ENCODE measurements at places on chromosomes 13 and 19. TPM values are rescaled to one million over a fixed set of nuclear protein-coding genes. Genes with fewer than 3 reads are reported as not detected.

GRCh38 chr13:114057166-114058050, 75.0 kb downstream of the RASA3 start:
- DNase-seq, result no peak

Gene IGFLR1
- total RNA-seq, result 133 TPM

GRCh38 chr13:65722506-65722905, 1507.6 kb downstream of the PCDH9 start:
- DNase-seq, result no peak

Gene ZSCAN22
- 4.7 TPM for total RNA-seq

Gene OR4F17
- 0.82 TPM for total RNA-seq

- DNase-seq, result no peak
Measured at GRCh38 chr13:20149762-20150161, 11.1 kb downstream of the GJA3 start.
